PC-9 (cell line): ENCODE measurements at places on chromosomes 6 and 20. TPM values are rescaled to one million over a fixed set of nuclear protein-coding genes. Genes with fewer than 3 reads are reported as not detected.

- no peak for DNase-seq
Measured at GRCh38 chr6:18703546-18703945, 316.4 kb downstream of the RNF144B start.

DNA sequence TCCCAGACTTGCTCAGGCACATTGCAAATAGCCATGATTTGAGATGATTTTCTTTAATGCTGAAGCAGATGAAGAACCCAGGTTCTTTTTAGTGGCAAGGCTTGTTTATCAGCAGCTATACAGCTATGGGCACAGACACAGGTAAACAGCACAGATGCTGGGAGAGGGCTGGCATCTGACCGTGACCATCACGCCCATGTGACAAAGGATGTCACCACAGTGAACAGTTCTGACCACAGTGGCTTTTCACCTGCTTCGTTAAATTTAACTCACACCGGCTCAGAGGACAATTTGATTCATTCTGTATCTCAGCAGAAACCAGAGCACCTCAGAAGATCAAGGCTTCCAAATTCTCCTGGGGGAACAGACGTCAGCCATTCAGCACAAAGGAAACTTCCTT, 142.6 kb downstream of the CDH26 start:
- DNase-seq = no peak

GRCh38 chr20:36587388-36588070, 14.1 kb downstream of the TGIF2 start:
- DNase-seq = no peak

DNA sequence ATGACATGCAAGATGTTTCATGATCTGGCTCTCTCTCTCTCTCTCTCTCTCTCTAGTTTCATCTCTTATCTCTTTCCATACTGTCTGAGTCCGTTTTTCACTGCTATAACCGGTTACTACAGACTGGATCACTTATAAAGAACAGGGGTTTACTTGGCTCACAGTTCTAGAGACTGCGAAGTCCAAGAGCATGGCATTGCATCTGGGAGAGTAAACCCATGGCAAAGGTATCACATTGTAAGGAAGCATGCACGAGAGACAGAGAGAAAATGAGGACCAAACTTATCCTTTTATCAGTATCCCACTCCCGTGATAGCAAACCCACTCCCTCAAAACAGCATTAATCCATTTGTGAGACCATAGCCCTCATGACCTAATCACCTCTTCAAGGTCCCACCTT, 7.2 kb upstream of the AGPAT4 start:
- no peak for DNase-seq

GRCh38 chr20:53344891-53345290, 248.7 kb downstream of the ZNF217 start:
- DNase-seq = no peak

GRCh38 chr6:39169448-39170344, 54.7 kb upstream of the SAYSD1 start:
- DNase-seq = peak; percentile 95

DNA sequence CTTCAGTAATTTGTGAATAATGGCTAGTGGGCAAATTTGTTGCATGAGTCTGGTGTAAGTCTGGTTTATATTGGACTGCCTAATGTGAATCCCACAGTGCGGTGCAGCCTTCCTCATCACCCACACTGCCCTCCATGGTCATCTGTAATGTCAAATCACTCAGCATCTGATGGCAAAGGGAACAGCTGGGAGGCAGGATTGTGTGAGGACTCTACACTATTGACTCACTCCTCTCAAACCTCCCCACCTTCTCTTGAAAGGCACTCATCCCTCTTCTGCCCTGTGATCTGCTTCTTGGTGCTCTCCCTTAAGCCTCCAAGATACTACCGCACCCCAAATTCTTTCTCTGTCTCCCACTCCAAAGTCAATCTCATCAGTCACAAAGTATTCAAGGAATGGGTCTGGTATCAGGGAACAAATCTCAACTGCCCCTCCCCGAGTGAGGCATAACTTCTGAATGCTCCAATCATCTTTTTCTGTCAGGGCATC, 146.0 kb upstream of the BEND6 start:
- DNase-seq = peak; percentile 83

DNA sequence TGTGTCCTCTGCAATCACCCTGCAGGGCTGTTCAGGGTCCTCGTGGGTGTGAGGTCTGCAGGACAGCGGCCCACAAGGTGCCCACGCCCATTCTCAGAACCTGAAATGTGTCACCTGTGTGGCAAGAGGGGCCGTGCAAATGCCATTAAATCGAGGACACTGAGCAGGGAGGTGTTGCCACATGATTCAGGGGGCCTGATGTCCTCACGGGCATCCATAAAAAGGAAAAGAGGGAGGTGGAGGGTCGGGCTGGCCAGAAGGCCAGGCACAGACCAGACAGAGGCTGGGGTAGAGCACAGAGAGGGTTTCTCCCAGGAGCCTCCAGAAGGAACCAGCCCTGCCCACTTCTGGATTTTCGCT, 239.6 kb downstream of the ERMARD start:
- DNase-seq = no peak

DNA sequence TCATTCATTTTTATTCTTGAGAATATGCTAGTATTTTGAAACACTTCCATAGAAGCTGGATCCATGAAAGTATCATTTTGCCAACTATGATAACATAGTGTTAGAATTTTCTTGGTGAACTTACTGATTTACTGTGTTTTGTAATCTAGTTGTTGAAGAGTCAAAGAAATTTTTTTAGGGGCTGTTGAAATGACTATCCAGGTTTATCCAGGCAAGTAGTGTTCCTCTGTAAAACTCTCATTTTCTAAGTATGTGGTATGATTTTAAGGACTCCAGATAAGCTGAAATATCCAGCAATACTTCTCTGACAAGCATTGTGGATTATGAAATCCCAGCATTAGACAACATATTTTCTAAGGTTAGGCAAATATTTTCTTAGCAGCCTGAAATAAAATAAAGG, 95.9 kb downstream of the GRIK2 start:
- DNase-seq = no peak

DNA sequence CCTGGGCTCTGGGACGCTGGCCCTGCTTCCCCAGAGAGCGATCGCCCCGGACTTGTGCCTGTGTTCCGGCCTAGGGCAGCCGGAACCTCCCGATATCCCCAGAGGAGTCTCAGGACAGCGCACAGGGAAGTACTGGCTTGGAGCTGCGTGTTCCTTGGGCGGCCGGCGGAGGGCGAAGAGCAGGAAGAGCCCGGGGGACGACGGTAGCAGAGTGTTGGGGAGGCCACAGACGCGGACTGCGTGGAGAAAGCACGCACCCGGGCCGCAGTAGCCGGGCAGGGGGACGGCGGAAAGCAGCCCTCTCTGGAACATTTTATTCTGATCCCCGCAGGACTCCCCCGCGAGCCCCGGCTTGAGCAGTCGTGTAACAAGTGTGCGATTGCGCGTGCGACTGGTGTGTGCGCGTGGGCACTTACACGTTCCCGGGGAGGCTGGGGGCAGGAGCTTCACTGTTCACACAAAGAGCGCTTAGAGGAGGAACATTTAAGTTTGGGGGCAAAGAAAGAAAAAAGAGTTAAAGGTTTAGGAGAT, 36.1 kb downstream of the NCR2 start:
- DNase-seq = no peak

DNA sequence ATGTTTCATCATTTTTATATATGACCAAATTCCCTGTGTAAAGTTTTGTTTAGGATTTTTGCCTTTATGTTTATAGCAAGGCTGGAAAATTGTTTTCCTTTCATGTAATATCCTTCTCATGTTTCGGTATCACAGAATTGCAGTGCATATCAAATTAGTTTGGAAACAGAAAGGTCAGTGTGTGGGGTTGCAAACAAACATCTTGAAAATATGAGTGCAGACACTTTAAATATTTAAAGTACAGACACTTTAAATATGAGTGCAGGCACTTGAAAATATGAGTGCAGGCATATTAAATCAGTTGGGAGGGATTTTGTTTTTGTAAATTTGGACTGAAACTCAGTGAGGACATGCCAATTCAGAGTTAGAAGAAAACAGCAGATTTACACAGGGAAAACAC, 6.5 kb downstream of the SLPI start:
- no peak for DNase-seq

The STX11 gene
- total RNA-seq = 0.17 and 0.40 TPM in 2 replicates

The ZNF391 gene
- 4.6 and 4.7 TPM in 2 replicates for total RNA-seq

The ZCCHC3 gene
- 16.0 and 17.7 TPM in 2 replicates for total RNA-seq

The TCP11 gene
- not detected in 2 replicates for total RNA-seq

The NELFE gene
- 43.0 and 50.8 TPM in 2 replicates for total RNA-seq

The SLC17A9 gene
- 0.20 and 0.22 TPM in 2 replicates for total RNA-seq

The SLC29A1 gene
- 45.3 and 46.9 TPM in 2 replicates for total RNA-seq

The TMEM200A gene
- total RNA-seq = not detected in 2 replicates

The GSTA2 gene
- not detected in 2 replicates for total RNA-seq

The ASIP gene
- not detected in 2 replicates for total RNA-seq
